ENCODE measurements at places on chromosomes 4 and X.

DNA sequence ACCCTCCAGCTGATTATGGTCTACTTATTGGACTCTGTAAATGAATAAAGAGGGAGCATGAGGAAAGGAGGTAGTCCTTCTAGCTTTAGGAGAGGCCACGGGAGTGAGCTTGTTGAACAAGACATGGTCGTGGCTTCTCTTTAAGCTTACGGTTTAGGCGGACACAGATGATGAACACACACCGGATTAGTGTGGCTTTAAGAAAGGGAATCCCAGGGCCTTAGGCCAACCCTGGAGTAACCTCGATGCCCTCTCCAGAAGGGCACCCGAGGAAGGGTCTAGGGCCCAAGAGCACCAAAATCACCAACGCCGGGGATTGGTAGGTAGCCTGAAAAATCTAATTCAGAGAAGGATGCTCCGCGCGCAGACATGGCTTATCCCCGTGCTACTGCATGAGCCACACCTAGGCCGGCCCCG is 39.4 kb downstream of the ERVMER34-1 start:
- no peak for DNase-seq

GRCh38 chr4:86579941-86580340 is 14.2 kb upstream of the PTPN13 start:
- DNase-seq: no peak

DNA sequence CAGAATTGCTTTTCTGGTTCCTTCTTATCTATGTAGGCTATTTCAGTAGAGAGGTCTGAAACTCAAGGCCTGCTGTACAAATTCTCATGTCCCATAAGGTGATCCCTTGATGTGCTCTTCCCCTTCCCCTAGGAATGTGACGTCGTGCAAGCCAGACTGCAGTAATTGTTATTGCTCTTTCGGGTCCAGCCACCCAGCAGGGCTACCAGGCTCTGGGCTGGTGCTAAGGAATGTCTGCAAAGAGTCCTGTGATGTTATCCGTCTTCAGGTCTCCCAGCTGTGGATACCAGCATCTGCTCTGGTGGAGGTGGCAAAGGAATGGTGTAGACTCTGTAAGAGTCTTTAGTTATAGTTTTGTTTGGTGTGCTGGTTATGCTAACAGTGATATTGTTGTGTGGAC is 378.7 kb downstream of the C4orf33 start:
- no peak for DNase-seq

GRCh38 chr4:185640811-185641675 is 105.7 kb upstream of the PDLIM3 start:
- peak; percentile 2 for DNase-seq

- no peak for DNase-seq
These were observed at the start of gene YIPF7 for GRCh38 chr4:44651425-44651824. YIPF7 (minus strand) TSS chr4:44651625; CDS start chr4:44650100, 1,525 bp downstream.

DNA sequence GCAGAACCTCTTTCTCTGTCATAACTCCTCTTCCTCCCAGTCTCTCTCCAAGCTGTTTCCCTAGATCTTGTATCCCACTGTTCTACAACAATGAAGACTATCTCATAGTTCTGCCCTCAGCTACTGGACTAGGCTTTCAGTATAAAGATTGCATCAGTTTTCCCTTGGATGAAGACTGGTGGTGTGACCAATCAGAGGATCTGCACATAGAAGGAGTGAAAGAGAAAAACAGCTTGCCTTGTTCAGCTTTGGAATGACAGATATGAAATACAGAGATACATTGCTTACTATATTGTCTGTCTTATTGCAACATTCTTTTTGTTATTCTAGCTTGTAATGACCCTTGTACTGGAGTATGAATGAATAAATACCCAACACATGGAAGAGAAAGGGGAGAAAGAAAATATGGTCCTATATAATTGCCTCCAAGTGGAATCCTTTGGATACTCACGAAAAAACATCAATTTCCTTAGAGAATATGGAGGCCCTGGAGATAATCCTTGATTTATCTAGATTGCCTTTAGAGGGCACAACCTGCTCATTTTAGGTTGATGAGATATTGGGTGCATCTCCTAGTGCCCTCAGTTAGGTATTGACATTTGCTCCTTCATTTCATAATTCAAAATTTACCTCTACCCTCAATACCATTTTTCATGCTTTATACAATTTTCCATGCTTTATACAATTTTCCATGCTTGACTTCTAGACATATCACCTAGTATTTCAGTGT is 395.8 kb downstream of the NAF1 start:
- no peak for DNase-seq

DNA sequence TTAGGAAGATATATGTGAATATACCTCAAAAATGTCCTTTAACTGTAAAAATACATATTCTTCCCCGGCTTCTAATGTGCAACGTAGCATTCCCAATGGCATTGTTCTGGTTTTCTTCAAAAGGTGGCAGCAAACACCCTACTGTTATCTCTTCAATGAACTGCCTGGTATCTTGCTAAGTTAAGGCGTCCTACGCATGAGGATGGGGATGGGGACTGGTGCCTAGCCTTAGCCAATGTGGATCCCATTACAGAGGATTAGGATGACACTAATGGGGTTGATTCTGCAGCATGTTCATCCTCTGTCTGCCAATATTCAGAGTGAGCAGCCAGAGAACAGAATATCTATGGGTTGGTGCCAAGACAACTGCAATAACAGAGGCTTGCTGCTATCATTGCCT is 334.9 kb upstream of the ADGRL3 start:
- DNase-seq: no peak

DNA sequence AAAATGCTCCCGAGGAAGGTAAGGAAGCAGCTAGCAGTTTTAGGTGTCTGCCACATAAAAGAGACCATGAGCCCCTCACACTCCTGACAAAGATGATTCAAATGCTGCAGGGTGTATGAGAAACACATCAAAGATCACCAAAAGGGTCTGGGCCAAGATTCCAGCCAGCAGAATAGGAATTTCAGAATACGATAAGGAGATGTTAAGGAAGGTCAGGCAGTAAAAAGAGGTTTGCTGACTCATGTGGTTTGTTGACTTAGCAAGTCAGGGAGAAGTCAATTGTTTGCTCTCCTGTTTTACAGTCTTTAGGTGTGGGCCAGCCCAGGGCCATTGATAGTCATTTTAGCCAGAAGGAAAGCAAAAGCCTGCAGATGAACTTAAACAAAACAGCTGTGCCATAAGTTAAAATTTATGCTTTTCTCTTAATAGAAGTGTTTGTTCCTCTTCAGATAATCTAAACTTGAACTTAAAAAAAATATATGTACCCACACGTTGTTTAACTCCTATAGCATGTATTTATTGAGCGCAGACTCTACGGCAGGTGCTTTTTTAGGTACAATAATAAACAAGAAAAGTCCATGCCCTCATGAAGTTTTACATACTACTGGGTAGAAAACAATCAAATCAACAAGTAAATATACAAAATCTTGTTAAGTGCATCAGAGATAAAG is 115.6 kb downstream of the CAMK2D start:
- no peak for DNase-seq

DNA sequence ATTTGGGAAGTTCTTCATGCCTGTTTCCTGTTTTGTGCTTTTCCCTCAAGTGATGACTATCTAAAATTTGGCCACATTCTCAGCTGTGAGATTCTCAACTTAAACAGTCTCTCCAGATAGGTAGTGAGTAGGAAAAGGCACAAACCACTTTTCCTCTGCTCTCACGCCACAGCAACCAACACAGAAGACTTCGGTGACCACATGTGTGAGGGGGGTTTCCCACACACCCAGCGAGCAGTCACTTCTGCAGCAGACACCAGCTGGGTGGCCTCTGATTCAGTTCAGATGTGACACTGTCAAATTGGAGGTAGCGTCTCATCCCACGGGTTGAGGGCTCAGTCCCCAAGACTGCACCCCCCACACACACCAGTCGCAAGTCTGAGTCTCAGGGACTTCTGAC is 25.1 kb upstream of the CLDN34 start:
- peak; percentile 27 for DNase-seq

DNA sequence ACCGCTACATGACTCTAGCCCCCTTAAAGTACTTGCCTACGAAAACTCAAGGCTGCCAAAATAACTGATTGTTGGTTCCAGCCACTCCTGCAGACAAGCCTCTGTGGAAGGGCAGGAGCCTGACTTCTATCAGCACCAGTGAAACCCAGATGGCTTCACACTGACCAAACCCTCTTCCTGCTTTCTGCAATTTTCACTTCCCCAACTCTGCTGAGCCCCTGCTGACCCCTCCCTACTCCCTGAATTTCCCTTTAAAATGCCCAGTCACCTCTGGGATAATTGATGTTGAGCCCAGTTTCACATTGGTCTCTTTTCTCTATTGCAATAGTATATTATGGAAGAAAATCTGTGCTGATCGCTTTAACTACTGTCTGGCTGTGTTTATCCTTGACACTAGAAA is 61.6 kb upstream of the STS start:
- DNase-seq: no peak

- no peak for DNase-seq
These were observed 219.0 kb upstream of the GIMD1 start for GRCh38 chr4:106587558-106587957.

- no peak for DNase-seq
These were observed 504.5 kb upstream of the GALNTL6 start for GRCh38 chr4:171308661-171309060.

DNA sequence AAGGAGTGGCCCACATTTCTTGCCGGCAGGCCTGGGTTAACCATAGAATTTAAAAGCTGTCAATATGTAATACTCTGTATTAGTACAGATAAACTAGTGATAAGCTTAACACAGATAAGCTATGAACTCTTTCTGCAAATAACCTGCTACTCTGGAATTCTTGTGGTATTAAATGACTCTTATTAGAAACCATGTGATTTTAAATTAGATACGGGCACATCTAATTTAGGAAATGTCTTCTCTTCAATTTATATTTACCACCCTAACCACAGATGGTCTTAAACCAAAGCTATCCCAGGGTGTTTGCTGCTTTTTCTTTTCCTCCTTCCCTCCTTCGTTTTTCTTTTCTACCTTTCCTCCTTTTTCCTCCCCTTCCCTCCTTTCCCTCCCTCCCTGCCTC is 4.9 kb downstream of the GNRHR start:
- no peak for DNase-seq

- DNase-seq: no peak
These were observed 599.7 kb downstream of the ARAP2 start for GRCh38 chr4:35644591-35644990.

DNA sequence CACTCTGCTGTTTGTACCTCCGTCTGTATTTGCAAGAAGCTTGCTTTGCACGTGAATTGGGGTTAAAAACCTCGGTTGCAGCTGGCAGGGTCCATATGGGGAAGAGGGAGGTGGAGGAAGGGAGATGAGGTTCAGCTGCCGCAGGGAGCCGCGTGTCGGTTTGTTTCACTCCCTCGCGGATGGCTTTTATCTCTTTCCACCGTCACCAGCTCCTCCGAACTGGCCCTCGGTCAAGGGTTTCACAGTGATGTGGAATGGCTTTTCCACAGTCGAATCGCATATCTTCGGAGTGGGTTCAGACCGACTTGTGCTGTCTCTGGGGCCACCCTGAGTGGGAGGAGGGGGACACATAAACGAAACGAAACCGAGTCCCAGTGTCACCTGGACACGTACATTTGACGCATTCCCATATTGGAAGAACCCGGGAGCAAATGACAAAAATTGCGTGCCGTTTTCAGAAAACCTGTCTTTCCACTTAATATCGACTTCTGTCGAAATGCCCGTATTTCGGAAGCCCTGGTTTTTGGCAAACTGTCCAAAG is 929 bp downstream of the ZBTB33 start:
- DNase-seq: peak; percentile 0

- DNase-seq: no peak
These were observed 35.8 kb downstream of the ATXN3L start for GRCh38 chrX:13283950-13284546.

GRCh38 chr4:101142259-101142658 is 205.1 kb downstream of the PPP3CA start:
- DNase-seq: no peak

DNA sequence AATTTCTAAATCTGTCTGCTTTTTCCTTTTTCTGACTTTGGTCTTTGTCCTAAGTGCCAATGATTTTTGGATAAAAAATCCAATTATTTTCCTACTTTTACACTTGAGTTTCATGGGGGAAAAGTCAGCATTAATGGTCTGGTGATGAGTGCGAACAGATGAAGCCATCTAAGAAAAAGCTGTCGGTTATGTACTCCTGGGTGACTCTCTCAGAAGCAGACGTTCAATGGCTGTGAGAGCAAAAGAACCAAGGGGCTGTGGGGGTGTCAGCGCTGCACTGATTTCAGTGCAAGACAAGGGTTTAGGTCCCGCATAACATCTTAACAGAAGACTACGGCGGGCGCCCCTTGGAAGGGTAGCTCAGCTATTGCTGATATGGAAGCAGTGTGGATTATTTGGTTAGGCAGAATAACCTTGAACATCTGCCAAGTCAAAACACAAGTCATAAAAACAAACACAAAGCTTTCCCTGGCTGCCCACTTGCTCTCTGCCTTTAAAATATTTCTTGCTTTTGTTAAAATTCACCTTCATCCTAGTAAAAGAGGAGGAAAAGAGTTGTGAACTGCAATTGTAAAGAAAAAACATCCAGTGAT is 240.5 kb downstream of the MAML3 start:
- no peak for DNase-seq

- DNase-seq: no peak
These were observed 815.0 kb upstream of the PCDH10 start for GRCh38 chr4:132334081-132334480.

Measured in CD4-positive, alpha-beta T cell treated with Interleukin-2 at 100 ng/mL for 4 hours (primary cell).